H9 (cell line): ENCODE measurements at places on chromosomes 13 and 19. TPM values are rescaled to one million over a fixed set of nuclear protein-coding genes. Genes with fewer than 3 reads are reported as not detected.

GRCh38 chr13:26067601-26068000 lies 15.8 kb upstream of the SHISA2 start:
- no peak overlapping the region for H3K4me3 ChIP-seq
- no peak for DNase-seq
- H3K4me1 ChIP-seq, result no peaks in the 10 kb centered on the region

DNA sequence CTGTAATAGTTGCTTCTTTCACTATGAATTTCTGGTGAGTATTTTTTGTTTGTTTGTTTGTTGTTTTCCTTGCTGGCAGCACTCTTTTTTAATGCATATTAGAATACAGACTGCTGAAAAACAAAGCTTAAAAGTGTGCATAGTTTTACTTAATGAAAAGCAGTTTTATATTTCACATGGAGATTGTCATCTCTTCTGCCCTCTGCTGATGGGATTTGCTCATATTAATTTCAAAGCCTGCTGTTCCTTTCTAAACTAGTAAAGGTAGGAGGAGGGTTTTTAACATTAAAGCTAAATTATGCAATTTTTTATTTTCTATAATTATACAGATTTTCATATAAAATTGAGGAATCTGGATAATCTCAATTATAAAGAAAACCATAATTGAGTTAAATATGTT lies 692.6 kb upstream of the SLITRK1 start:
- no peak overlapping the region for H3K4me3 ChIP-seq
- H3K36me3 ChIP-seq, result 0 out of 2 replicates have a peak, but pooled peaks cover 5% of the 10 kb centered on the region
- DNase-seq, result no peak
- H3K4me1 ChIP-seq, result no peaks in the 10 kb centered on the region; the same call in 1 of the 2 replicates

DNA sequence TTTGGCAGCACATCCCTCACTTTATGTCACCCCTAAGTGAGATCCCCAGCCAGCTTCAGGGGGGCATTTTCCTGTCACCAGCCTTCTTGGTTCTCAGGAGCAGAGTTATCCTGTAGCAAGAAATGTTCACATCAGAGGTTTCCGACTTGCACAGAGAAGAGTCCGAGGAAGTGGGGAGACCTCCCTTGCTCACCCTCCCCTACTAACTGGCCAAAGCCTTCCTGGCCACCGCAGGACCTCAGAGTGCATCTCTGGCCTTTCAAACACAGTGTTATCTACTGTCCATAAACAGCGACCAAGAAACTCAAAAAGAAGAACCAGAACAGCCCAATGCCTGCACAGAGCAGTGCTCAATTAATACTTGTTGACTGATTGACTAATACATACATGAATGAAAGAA lies 134.4 kb downstream of the USP12 start:
- no peak overlapping the region for H3K4me3 ChIP-seq
- no peak overlapping the region for H3K27ac ChIP-seq
- DNase-seq, result no peak
- H3K4me1 ChIP-seq, result no peaks in the 10 kb centered on the region
- no peaks in the 10 kb centered on the region for H3K27me3 ChIP-seq

ZNF548 gene
- total RNA-seq, result 13.0 and 13.9 TPM in 2 replicates

AMH gene
- total RNA-seq, result 70.2 and 70.7 TPM in 2 replicates
